ENCODE measurements at places on chromosomes 7 and 10. TPM values are rescaled to one million over a fixed set of nuclear protein-coding genes. Genes with fewer than 3 reads are reported as not detected.

Gene ACSM6
- total RNA-seq, result not detected

GRCh38 chr7:96992192-96993005, 13.0 kb upstream of the DLX6 start:
- no peak for DNase-seq

DNA sequence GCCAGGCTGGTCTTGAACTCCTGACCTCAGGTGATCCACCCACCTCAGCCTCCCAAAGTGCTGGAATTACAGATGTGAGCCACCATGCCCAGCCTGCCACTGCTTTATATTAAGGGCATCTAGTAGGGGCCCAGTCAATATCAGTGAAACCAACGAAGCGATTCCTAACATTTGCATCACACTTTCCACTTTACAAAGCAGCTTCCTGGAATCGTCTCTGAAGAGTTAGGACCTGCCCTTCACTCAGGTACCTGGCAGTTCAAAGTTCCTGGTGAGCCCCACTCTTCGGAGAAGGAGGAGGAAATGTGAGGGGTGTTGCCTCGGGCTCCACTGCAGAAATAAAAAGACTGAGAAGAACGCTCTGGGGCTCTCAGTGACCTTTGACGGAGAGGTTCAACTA, 31.1 kb upstream of the EZH2 start:
- no peak for DNase-seq

Gene CNPY1
- total RNA-seq, result not detected

Gene GHITM
- total RNA-seq, result 383 TPM

DNA sequence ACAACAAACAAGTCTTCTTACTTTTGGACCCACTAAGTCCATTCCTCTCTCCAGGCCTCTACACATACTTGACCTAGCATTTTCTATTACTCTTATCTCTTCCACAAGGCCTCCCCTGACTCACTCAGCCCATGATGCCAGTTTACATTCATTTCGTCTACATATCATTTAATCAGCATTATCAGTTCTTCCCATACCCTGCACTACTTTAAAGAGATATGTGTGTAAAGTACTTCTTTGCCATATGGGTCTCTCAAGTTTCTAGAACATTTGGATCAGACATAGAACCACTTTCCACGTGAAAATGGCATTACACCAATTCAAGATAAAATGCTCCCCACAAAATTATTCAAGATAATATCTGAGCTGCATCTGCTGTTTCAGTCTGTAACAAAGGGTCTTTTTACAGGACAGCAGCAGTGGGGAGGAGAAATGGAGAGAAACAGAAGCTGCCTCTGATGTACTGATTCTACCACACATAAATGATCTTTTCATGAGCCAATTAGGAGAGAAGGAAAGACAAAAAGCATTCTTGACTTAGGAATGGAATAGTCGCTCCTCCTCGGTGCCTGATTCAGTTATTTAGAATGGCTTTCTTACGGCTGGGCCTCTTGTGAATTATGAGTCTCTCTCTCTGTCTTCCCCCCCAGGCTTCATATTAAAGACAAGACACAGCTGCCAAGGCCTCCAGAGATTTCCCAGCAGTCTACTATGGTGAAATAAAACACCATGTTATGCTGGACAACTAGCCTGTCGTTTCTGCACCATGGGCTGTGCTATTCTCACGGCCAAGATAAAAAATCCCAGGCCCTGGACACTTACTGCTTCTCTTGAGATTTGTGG, 46.9 kb upstream of the SEPTIN7 start:
- DNase-seq, result peak; percentile 78

DNA sequence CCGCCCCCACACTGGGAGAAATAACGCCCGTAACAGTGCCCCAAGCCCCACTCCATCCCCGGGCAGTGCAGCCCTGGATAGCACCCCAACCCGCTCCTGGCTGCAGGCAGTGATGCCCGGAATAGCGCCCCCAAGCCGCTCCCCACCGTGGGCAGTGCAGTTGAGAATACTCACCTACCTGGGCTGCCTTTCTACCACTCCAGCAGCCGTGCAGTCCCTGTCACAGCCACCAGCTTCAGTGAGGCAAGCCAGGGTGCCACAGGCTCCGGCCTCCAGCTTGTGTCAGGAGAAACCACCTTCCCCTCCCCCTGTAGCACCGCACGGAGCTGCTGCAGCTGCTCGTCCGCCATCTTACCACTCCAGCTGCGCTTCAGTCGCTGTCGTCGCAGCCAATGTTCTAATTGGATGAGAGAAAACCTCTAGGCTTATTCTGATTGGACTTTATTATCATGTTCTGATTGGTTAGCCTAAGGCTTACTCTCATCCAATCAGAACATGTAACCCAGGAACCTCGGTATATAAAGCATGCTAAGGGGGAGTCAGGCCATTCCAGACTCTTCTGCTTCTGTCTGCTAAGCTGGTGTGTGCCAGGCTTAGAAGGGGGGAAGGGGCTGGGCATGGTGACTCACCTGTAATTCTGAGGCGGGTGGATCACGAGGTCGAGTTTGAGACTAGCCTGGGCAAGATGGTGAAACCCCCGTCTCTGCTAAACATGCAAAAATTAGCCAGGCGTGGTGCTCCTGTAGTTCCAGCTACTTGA, 53.2 kb upstream of the ZNF33B start:
- no peak for DNase-seq

Gene NUPR2
- not detected for total RNA-seq

DNA sequence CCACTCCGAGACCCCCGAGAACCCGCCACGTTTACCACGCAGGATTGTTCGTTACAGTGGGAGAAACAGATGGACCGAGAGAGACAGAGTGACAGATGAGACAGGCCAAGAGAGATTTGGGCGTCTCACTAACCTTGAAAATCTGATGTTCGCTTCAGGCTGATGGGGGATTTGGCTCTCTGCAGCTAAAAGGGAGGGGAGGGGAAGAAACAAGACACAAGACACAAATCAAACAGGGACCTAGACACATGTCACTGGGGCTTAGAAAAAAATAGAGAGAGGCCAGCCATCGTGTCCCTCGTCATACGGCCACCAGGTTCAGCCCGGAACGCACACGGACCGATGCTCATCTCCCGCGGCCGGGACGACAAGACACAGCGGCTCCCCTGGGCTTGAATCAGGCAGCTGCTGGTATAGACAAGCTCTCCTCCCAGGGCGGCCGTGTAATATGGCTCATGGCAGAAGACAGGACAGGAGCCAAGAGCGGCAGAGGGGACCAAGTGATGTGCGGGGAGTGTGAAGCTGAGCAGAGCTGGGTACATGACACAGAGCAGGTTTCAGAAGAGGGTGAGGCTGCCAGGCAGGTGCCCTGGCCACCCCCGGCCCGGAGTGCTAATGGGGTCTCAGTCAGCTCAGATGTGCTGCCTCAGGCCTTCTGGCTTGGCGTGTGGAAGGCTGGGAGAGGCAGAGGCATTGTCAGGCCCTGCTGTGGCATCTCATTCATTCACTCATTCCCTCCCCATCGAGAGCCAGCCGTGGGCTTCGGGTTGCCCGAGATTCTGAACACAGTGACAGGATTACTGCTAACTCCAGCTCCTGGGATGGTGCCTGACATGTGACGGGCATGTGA, 88.5 kb upstream of the GNA12 start:
- DNase-seq, result no peak

Gene GIMAP1
- 5.8 TPM for total RNA-seq

Gene FAM25C
- not detected for total RNA-seq

GRCh38 chr10:70960783-70961570, 72.6 kb upstream of the PCBD1 start:
- DNase-seq, result no peak

DNA sequence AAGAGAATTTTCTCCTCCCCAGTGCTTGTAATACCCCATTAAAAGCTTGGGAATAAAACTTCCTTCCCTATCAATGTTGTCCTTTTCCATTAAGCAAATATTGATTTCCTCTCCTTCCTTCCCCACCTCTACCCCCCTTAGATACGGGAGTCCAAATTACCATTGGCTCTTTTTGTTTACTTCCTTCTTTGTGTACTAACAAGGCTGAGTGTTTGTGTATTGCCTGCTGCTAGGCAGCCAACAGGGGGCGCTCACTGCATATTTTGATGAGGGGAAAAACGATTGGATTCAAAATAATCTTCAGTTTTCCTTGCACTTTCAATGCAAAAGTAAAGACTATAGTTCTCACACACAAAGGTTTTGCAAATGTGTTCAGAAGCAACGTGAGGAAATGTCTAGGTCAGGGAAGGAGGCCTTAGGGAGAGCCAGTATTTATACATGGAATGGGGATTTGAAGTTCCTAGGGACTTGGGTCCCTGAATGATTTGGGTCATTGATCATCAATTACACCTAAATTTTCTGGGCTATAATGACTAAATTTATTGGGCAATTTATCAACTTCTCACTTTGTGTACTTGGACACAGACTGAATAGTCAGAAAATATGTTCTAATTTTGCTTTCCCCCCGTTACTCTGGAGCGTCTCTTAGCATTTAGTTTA, 23.6 kb upstream of the VPS41 start:
- DNase-seq, result peak; percentile 78

- no peak for DNase-seq
Measured at GRCh38 chr10:99560277-99561126, 27.8 kb downstream of the NKX2-3 start.

All from Right ventricle myocardium inferior (tissue), 1 donor.